ENCODE measurements at places on chromosomes 1 and 21. TPM values are rescaled to one million over a fixed set of nuclear protein-coding genes. Genes with fewer than 3 reads are reported as not detected.

GRCh38 chr1:213119794-213120193 lies 68.8 kb downstream of the RPS6KC1 start:
- H3K4me3 ChIP-seq, result no peak overlapping the region
- no peak overlapping the region for H3K27ac ChIP-seq
- no peaks in the 10 kb centered on the region for H3K36me3 ChIP-seq
- DNase-seq, result no peak
- peaks cover 27% of the 10 kb centered on the region for H3K4me1 ChIP-seq

DNA sequence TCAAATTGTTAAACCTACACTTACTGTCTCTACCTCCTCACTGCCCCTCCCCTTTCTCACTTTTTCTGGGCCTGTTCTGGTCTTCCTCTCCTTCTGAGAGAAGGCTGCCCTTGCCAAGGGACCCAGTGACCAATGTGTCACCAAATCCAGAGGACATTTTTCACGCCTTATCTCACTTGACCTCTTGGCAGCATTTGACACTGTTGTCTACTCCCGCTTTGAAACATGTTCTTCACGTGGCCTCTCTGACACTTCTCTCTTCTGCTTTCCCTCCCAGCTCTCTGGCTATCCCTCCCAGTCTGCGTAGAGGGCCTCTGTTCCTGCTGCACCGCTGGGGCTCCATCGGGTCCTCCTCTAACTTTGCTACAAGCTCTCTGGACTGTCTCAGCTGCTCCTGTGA lies 25.3 kb downstream of the KCNQ4 start:
- H3K27ac ChIP-seq, result no peak overlapping the region
- no peak overlapping the region for H3K4me3 ChIP-seq
- DNase-seq, result no peak
- no peaks in the 10 kb centered on the region for H3K4me1 ChIP-seq
- peaks cover 26% of the 10 kb centered on the region for H3K27me3 ChIP-seq
- H3K36me3 ChIP-seq, result no peaks in the 10 kb centered on the region

GRCh38 chr1:18149027-18149641 lies 41.5 kb downstream of the IGSF21 start:
- no peaks in the 10 kb centered on the region for H3K27me3 ChIP-seq
- DNase-seq, result no peak
- H3K36me3 ChIP-seq, result no peaks in the 10 kb centered on the region
- H3K4me1 ChIP-seq, result no peaks in the 10 kb centered on the region
- no peak overlapping the region for H3K27ac ChIP-seq
- H3K4me3 ChIP-seq, result no peak overlapping the region

The S100A3 gene
- 15.1 TPM for polyA plus RNA-seq

DNA sequence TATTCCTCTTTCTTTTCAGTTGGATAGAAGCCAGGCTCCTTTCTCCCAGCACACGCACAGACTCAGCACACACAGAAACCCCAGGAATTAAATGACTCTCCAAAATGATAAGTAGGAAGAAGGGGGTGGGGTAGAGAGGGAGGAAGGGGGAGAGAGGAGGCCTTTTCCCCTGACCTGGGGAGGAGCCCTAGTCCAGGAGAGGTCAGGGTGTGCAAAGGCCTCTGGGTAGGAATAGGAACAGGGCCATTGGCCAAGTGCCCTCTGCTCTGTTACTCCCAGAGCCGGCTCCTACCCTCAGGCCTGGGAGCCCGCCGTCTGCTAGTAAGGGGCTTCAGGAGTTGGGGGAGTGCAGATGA lies 35.6 kb upstream of the PUM1 start:
- H3K36me3 ChIP-seq, result no peaks in the 10 kb centered on the region
- H3K4me3 ChIP-seq, result no peak overlapping the region
- H3K27me3 ChIP-seq, result no peaks in the 10 kb centered on the region
- peak overlapping the region; percentile 26 for H3K27ac ChIP-seq

DNA sequence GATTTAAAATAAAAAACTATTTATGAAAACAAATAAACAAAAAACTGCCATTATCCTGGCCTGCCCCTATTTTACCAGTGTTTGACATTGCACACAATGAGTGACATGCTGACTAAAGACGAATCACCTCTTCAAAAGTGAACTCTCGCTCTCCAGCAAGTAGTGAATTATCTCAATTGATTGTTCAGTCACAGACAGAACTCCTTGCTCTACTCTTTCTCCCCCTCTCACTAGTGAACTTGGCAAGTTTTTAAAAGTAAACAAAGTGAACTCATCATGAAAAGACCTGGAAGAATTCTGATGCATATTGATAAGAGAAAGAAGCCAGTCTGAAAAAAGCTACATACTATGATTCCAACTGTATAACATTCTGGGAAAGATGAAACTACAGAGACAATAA lies 4.7 kb upstream of the C1orf52 start:
- H3K36me3 ChIP-seq, result peaks cover 15% of the 10 kb centered on the region
- H3K27me3 ChIP-seq, result no peaks in the 10 kb centered on the region
- no peak for DNase-seq
- peaks cover 6% of the 10 kb centered on the region for H3K4me1 ChIP-seq

DNA sequence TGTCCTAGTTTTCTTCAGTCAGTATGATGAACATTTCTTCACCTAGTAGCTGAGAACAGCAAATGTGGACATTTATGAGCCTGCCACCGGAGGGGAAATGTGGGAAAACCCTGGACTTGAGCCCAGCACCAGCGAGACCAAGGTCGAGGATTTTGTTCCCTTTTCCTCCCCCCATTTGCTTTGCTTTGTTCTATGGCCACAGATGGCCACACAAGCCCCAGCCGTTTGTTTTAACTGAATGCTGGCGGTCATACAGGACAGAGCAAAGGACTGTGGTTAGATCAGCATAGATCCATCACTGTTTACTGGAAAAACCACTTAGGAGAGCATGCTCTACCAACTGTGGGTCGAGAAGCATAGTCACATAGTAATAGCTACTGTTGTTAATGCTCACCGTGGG lies 20.9 kb downstream of the SH2D2A start:
- DNase-seq, result no peak
- no peak overlapping the region for H3K4me3 ChIP-seq
- H3K36me3 ChIP-seq, result peaks cover 26% of the 10 kb centered on the region

Data from keratinocyte (primary cell).